ENCODE measurements at places on chromosomes 6 and 20. TPM values are rescaled to one million over a fixed set of nuclear protein-coding genes. Genes with fewer than 3 reads are reported as not detected.

DNA sequence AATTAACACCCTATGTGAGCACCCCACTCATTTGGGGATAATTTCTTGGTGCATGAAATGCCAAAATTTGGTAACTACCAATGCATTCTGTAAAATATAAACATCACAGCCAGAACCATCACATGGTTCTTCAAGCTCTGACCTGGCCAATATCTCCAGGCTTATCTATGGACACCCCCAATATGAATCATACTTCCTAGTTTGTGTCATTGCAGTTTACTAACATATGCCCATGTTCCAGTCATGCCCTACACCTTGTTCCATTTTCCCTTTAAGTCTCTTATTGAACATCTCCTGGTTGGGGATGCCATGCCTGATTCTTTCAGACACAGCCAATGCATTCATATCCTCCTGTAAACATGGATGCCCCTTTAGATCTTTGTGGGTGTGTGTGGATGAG lies 572.8 kb upstream of the BTBD3 start:
- no peak for DNase-seq

SEMG1 gene
- polyA plus RNA-seq = not detected

GRCh38 chr20:2619961-2620595 lies 32.4 kb upstream of the NOP56 start:
- no peak for DNase-seq

ESR1 gene
- 0.02 TPM for polyA plus RNA-seq

- DNase-seq = no peak
Measured at GRCh38 chr20:59625214-59625922, 21.0 kb downstream of the PHACTR3 start.

TMC2 gene
- polyA plus RNA-seq = not detected

- no peak for DNase-seq
Measured at GRCh38 chr20:61635721-61636455, 383.8 kb downstream of the CDH4 start.

DNA sequence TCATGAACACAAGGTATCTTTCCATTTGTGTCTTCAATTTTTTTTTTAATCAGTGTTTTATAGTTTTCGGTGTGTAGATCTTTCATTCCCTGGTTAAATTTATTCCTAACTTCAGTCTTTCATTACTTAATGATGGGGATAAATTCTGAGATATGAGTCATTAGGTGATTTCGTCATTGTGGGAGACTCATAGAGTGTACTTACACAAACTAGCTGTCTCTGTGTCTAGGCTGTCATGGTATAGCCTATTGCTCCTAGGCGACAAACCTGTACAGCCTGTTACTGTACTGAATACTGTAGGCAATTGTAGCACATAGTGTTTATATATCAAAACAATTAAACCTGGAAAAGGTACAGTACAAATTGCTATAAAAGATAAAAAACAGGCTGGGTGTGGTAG lies 42.1 kb downstream of the SMAP1 start:
- peak; percentile 46 for DNase-seq

DNA sequence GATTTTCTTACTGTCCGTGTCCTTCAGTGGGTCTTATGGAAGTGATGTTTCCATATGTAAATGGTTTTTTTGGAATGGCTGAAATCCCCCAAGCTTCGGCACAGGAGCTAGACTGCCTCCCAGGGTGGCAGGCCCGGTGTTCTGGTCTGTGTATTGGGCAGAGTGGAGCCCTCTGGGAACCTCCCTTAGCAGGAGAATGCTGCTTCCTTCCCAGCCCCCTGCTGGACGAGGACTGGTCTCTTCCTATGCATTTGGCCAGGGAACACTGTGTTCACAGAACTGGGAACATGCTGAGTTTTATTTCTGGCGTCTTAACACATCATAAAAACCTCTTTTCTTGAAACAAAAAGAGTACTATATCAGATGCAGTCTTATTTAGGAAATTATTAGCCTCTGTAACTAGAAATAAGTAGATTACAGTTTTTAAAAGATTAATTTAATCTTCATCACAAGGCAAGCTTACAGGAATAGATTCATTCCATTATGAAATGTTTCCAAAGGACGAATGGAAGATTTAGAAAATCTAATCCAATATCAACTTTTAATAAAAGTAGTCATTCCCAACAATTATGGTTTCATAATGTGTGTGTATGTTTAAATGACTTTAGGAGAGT lies 56.6 kb downstream of the SYTL3 start:
- DNase-seq = no peak

- DNase-seq = no peak
Measured at GRCh38 chr6:27414300-27414699, 25.7 kb downstream of the ZNF391 start.

GRCh38 chr20:41570557-41570956 lies 47.6 kb downstream of the CHD6 start:
- DNase-seq = no peak

DEFB132 gene
- not detected for polyA plus RNA-seq

FOXQ1 gene
- polyA plus RNA-seq = 0.07 TPM

- DNase-seq = no peak
Measured at GRCh38 chr20:22562620-22563019, 21.8 kb downstream of the FOXA2 start.

CBLN4 gene
- polyA plus RNA-seq = not detected

TPBG gene
- polyA plus RNA-seq = 93.2 TPM

DNA sequence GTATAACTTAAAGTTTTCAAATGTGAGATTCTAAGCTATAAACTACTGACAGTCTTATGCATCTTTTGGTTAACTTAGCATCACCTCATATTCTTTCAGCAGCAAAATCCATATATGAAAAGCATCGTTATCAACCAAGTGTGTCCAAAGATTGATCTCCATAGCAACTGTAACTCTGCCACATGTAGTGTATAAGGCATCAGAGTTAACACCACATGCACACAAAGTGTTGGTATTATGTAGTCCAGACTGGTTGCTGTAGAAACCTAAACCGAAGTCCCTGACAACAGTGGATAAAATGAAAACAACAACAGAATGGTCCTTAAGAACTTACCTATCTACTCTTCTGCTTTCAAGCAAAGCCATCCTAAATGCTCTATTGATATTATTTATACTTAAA lies 39.6 kb downstream of the PDSS2 start:
- no peak for DNase-seq

FAM209B gene
- polyA plus RNA-seq = not detected

SOX18 gene
- not detected for polyA plus RNA-seq

RIPOR2 gene
- 7.3 TPM for polyA plus RNA-seq

GRCh38 chr6:168442646-168443045 lies 1.7 kb downstream of the SMOC2 start:
- no peak for DNase-seq

- no peak for DNase-seq
Measured at GRCh38 chr20:57342829-57343228, 8.2 kb upstream of the RAE1 start.

DNA sequence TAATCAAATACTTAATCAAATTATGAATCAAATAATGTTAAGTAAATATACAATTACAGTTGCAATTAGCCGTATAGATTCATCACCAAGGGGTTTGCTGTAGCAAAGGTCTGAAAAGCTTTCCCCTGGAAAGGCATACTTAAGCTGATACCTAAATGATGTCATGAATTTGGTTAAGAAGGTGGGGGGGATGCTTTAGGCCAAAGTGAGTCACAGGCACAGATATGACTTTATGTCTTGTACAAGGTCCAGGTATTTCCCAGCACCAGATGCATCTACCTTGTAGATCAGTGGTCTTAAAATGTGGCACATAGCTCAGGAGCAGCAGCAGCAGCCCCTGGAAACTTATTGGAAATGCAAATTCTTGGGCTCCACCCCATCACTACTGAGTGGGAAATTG lies 557.3 kb upstream of the CDH4 start:
- no peak for DNase-seq

CEP57L1 gene
- 16.5 TPM for polyA plus RNA-seq

MAPK13 gene
- 3.8 TPM for polyA plus RNA-seq

- no peak for DNase-seq
Measured at GRCh38 chr6:130514712-130515111, 148.9 kb downstream of the TMEM200A start.

DNA sequence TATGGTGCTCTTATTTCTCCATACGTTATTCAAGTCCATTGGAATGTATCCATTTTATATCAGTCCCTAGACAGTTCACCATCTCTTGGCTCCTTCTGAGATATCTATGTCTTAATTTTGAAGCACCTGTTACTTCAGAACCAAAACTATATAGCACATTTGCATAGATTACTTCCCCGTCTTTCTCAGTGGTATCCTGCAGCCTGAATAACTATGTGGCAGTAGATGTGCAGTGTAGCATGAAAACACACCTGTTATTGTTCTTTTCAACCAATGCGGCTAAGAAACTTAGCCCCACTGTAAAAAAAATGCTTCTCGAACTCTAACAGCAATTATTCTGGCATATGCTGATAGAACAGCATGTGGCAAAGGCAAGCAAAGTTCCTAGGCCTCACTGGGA lies 1184.4 kb upstream of the ADGRB3 start:
- DNase-seq = no peak

DNA sequence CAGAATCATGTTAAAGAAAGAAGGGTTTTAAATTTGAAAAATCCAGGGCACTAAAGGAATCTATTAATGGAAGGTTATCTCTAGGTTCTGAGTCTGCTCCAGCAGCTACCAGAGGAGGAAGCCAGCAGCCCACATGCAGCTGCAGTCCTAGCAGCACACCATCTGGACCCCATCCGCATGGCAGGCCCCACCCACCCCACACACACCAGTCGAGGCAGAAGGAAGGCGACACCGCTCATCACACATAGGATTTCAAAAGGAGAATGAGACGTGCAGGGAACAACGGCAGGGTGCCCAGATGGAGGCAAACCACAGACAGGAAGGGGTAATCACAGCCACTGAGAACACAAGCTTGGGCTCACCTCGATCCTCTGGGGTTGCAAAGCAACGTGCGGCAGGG lies 78.9 kb downstream of the GINS1 start:
- DNase-seq = peak; percentile 10

DNA sequence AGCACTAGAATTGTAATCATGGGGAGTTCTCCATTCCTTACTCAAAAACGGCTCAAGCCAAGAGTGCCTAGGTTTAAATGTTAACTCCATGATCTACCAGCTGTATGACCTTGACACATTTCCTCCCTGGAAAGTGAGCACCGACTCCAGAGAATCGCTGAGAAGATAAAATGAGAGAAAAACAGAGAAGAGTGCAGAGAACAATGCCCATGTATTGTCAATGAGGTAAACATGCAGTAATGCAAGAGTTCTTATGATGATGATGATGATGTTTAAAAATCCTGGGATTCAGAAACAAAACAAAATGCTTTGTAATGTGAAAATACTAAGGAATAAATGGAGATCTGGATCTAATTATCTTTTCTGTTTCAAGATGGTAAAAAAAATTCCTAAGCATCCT lies 64.8 kb upstream of the BEND6 start:
- no peak for DNase-seq

GRCh38 chr6:27130668-27131428 lies 116.7 kb upstream of the PRSS16 start:
- no peak for DNase-seq

PDE7B gene
- 17.4 TPM for polyA plus RNA-seq

DNA sequence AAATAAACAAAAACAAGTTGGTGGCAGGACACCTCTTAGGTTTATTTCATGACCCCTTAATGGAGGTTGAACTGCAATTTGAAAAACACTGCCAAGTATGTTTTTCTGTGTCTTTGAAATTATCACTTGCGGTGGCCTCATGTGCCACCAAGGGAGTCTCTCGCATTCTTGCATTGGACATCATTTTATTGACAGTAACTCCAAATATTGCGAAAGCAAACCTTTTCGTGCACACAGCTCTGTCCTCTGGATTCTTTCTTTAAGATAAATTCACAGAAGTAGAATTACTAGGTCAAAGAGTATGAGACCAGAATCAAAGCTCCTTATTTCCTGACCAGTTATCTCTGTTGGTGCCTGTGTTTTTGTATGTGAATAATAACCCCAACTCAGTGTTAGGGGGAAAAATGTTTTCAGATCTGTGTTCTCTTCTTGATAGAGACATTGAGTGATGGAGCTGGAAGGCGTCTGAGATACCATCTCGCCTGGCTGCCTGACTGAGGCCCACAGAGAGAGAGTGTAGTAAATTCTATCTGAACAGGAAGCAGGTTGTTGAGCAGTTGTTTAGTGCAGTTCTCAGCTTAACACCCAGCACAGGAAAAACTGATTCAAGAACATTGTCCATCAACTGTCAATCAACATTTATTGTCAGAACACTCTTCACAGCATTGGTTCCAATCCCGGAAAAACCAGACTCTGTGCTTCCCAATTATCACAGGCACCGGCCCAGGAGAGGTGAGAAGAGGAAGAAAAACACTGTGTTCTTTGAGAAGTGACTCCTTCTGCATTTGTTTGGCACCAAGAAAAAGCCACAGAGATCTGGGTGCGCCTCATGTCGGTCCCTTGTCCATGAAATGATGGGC lies 2.2 kb upstream of the CCDC167 start:
- no peak for DNase-seq

DNA sequence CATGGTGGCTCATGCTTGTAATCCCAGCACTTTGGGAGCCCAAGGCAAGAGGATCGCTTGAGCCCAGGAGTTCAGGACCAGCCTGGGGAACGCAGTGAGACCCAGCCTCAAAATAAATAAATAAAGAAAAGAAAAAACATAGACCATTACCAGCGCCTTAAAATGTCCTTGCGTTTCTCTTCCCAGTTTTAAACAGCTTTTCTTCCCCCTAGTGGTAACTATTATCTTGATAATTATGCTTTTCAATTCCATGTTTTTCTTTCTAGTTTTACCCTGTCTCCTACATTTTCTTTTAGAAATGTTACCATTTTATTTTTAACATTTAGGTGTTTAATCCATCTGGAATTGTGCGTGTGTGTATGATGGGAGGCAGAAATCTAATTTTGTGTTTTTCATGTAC lies 24.4 kb downstream of the DNAH8 start:
- DNase-seq = no peak

GRCh38 chr20:17925141-17925939 lies 43.3 kb downstream of the SNX5 start:
- DNase-seq = no peak

TRIM10 gene
- polyA plus RNA-seq = not detected

- DNase-seq = no peak
Measured at GRCh38 chr6:126444659-126445273, 104.9 kb downstream of the CENPW start.

IL17A gene
- not detected for polyA plus RNA-seq

DNA sequence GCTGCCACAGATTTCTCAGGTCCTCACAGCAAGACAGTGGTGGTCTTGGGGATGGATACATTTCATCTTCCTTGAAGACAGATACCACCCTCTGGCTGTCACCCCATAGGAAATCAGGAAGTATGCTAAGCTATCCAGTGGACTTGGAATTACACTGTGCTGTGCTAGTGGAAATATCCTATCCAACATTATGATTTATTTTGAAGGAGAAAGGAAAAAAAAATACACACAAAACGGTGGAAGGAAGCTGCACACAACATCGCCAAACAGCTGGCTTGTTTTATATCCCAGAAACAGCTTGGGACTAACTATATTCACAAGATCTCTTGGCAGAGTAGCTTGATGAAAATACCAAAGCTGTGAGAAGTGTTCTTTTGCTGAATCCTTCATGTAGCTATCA lies 257.6 kb downstream of the LAMA2 start:
- DNase-seq = peak; percentile 27

GRCh38 chr20:52294106-52294628 lies 102.6 kb upstream of the ZFP64 start:
- no peak for DNase-seq

- peak; percentile 46 for DNase-seq
Measured at GRCh38 chr6:155678361-155678760, 222.7 kb upstream of the NOX3 start.
